ENCODE measurements at places on chromosomes 12 and 14. TPM values are rescaled to one million over a fixed set of nuclear protein-coding genes. Genes with fewer than 3 reads are reported as not detected.

The WNT1 gene
- 1.2 TPM for total RNA-seq

The CLEC2D gene
- 10.6 TPM for total RNA-seq

The IL26 gene
- total RNA-seq, result not detected

DNA sequence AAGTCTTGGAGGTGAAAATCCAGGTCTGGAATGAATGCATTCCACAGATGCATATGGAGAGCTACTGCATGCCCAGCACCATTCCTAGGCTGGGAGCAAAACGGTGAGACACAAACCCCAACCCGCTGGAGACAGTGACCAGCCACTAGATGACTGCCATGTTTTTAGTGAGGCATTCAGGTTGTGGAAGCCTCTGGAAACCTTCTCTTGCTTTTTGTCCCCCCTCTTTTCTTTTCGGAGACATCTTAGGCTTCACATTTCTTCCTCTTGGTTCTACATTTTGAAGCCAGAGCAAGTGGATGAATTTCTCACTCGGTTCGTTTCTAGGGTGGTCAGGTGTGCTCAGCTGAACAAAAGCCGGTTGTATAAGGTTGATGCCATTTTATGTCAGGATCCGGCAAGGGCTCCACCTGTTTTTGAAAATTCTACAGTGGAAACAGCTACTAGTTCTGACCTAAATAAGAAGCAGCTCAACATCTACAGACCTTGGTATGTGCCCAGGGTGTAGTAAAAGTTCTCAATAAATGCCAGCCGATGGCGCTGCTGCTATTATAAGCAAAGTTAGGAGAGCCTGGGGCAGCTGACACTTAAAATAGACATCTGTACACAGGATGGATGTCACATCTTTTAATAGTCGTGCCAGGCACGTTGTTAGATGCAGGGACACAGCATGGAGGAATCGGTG, 1.8 kb upstream of the ZNF839 start:
- H3K27ac ChIP-seq, result peak overlapping the region; percentile 89
- H3K27me3 ChIP-seq, result peaks cover 18% of the 10 kb centered on the region
- H3K4me1 ChIP-seq, result peaks cover 67% of the 10 kb centered on the region
- DNase-seq, result no peak
- H3K4me3 ChIP-seq, result peak overlapping the region; percentile 96

GRCh38 chr12:28775556-28775955, 373.5 kb upstream of the FAR2 start:
- H3K4me3 ChIP-seq, result no peak overlapping the region
- peaks cover 16% of the 10 kb centered on the region for H3K4me1 ChIP-seq
- H3K36me3 ChIP-seq, result no peaks in the 10 kb centered on the region
- no peak for DNase-seq
- H3K27me3 ChIP-seq, result no peaks in the 10 kb centered on the region

- no peak for DNase-seq
- H3K27me3 ChIP-seq, result no peaks in the 10 kb centered on the region
- no peak overlapping the region for H3K4me3 ChIP-seq
Observed at GRCh38 chr12:70695361-70696023, 58.3 kb upstream of the PTPRB start.
